Activated CD4-positive, alpha-beta T cell treated with anti-CD3 and anti-CD28 coated beads, Interleukin-2, Interleukin-6, amounts not matched to agents 100 ng/mL and 50 ng/mL, durations not matched to agents 16 hours and 8 hours (primary cell): ENCODE measurements at places on chromosomes 6 and 20.
A peak's percentile ranks its signal among the peaks of the same experiment; 100 is the strongest.

DNA sequence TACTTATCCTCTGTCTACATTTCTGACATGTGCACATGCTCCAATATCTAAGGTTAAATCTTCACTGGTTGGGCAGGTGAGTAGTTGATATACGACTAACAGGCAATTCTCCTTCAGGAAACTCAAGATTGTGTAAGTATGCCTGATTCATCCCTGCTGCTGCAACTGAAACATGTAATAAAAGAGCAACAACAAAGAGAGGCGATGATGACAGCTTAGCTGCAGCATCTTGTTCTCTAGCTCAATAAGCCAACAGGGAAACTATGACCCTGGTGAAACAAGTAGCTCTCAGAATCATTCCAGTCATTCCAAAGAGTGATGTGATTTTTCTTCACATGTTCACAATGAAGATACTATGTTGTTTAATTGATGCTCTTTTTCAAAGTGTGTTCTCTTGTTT is 74.4 kb downstream of the ELOVL4 start:
- no peak for DNase-seq

DNA sequence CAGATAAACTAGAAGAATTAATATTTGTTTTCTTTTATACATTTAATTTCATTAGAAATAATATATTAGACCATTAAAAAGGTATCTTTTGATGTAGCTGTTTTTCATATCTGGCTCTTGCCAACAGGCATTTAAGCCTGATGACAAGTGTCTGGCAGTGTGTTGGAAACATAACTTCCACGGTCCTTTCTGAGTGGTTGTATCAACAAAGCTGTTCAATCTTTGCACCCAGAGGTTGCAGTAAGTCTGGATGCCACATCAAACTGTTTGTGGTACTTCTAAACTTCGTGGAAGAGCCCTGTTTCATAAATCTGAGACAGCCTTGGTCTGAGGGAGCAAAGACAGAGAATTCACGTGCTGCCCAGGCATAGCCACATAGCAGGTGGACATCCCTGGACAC is 197.4 kb downstream of the TRDN start:
- no peak for DNase-seq

DNA sequence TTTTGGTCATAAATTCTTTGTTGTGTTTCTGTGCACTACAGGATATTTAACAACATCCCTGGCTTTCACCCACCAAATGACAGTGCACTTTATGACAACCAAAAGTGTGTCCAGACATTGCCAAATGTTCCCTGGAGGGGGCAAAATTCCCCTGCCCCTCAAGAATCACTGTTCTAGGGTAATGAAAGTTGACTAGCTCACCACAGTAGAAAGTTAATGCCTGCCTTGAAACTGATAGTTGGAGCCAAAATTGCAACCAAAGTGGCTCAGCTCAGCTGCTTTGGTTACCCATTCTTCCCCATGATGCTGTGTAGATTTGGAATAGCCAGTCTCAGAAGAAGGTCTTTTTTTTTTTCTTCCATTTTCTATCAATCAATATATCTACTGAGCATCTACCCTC is 150.6 kb downstream of the RALGAPA2 start:
- DNase-seq, result no peak

- no peak for DNase-seq
Observed at GRCh38 chr6:148611213-148611612, 135.6 kb upstream of the UST start.

DNA sequence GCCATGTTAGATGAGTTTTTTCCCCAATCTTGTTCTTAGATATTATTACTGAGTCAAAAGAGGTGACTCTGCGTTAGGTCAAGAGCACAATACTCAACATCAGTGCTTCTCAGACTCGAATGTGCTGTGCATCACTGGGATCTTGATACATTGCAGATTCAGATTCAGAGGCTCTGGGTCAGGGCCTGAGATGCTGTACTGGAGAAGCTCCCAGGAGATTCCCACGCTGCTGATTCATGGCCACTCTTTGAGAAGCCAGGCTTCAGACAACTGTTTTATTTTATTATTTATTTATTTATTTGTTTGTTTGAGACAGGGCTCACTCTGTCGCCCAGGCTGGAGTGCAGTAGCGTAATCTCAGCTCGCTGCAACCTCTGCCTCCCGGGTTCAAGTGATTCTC is 41.4 kb upstream of the ARID1B start:
- DNase-seq, result no peak

DNA sequence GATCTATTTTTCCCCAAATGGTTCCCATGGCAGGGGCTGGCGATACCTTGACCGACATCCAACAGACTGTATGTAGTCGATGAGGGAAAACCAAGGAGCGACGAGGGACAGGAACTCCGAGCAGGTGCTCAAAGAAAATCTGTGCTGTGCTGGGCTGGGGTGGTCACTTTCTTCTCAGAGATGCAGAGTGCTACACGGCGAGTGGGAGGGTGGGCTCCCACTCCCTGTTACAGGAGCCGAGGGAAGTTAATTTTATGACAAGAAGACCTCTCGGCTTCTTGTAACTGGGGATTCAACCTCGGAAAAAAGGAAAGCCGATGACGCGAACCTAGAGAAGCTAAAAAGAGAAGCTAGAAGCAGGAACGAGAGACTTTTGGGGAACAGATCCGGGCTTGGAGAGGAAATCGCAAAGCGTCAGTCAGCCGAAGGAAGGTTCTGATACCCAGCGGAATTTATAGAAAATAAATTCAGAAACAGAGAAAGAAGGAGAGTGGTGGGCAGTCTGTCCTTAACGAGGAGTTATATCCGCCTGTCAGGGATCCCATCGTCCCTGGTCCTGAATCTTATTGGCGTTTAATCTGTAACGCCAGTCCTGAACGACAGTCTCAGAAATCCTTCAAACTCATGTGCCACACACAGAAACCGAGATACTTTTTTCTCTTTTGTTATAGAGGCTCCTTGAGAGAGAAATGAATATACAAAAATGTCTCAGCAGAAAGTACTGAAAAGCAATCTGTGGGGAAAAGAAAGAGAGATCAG is 84.6 kb upstream of the ZNF322 start:
- DNase-seq, result no peak

DNA sequence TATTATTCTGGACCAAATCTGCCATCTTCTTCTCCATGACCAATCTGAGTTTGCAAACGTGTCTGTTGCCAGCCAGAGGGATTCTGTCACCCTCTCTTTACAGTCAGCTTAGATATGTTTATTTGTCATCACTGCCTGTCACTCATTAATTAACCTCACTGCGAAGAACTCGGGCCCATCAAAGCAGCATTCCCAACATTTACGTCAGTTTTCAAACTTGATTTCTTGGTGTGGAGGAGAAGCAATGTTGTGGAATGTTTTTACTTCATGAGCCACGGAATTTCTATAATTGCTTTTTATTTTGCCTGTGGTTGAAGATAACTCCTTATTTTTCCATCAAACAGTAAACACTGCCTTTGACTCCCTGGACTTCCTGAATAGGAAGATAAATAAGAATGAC is 91.8 kb upstream of the CNKSR3 start:
- DNase-seq, result no peak

DNA sequence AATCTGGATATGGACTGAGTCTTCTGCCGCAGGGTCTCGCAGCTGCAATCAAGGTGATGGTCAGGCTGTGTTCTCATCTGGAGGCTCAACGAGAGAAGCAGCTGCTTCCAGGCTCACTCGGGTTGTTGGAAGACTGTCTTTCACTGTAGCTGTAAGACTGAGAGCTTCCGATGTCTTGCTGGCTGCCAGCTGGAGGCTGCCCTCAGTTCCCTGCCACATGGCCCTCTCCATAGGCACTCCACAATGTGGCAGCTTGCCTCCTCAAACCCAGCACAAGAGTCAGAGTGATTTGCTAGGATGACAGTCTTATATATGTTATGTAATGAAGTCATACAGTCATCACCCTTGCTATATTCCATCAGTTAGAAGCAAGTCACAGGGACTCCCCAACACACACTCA is 290.5 kb upstream of the CDYL start:
- DNase-seq, result no peak

DNA sequence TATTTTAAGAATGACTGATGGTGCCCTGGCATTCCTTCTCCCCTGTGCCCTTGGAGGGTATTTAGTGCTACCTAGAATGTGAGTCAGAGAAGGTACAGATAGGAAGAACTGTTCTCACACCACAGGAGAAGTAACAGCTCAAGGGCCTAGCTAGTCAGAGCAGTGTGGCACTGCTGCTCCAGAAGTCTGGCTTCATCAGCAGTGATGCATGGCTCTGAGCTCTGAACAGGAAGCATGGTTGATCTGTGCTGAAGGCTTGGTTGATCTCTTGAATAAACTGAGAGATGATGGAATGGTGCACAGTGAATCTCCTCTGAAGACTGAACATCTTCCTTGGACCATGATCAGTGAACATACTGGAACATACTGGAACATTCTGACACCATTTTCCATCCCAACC is 425.3 kb upstream of the SLC35B3 start:
- DNase-seq, result no peak

DNA sequence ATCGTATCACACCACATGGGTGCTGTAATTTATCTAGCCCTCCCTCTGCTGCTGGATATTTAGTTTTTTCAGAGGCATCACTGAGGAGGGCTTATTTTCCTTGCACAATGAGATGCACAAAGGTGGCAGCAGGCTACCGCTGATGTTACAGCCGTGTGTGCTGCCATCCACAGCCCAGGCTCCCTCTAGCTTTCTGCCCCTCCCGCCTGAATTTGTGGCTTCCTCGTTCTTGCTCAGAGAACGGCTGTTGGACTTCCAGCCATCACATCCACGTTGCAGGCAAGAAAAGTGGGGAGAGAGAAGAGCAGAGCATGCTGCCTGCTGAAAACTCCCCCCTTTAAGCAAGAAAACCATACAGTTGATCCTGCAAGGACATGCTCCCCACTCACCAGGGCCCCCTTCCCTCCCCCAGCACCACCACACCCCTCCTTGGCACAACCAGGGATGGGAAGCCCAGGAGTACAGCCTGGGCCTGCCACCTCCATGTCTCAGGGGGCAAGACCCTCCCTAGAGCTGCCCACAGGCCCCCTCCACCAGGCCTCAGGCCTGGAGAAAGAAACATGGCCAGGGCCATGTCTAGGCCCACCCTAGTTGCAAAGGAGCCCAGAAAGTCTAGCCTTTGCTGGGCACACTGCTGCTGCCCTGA is 102.6 kb downstream of the MRPL14 start:
- DNase-seq, result no peak

GRCh38 chr20:63009988-63010769 is 3.4 kb upstream of the BHLHE23 start:
- DNase-seq, result peak; percentile 74

- DNase-seq, result no peak
Observed at GRCh38 chr6:145903356-145904102, 60.6 kb downstream of the SHPRH start.

GRCh38 chr6:157110607-157111006 is 212.7 kb downstream of the TMEM242 start:
- DNase-seq, result peak; percentile 11

DNA sequence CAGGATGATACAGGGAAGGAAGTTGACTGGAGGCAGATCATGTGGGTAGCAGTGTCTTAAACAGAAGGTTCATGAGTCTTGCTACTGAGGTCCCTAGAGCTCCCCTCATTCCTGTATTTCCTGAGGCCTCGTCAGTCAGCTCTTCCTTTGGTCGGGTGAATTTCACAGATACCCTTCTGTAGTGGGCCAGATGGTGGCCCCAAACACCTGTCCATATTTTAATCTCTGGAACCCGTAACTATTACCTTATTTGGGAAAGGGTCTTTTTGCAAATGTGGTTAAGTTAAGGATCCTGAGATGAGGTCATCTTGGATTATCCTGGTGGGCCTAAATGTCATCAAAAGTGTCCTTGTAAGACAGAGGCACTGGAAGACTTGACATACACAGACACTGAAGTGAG is 9.6 kb downstream of the KCNS1 start:
- DNase-seq, result no peak

DNA sequence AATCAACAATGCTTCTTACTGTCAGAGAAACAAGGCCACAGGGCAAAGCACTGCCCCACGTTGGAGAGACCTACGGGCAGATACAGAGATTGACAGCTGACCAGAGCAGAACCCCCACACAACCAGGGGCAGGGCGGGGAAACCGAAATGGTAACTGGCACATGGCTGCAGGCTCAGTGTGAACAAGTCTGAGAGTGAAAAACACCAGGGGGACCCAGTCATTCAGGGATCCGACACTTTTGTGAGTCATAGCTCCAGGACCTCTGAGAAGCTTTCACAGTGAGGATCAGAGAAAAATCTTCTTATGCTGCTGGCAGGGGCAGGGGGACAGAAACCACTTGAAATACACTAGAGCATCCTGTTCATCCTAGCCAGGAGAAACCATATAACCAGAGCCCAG is 254.2 kb downstream of the C6orf118 start:
- DNase-seq, result peak; percentile 15

DNA sequence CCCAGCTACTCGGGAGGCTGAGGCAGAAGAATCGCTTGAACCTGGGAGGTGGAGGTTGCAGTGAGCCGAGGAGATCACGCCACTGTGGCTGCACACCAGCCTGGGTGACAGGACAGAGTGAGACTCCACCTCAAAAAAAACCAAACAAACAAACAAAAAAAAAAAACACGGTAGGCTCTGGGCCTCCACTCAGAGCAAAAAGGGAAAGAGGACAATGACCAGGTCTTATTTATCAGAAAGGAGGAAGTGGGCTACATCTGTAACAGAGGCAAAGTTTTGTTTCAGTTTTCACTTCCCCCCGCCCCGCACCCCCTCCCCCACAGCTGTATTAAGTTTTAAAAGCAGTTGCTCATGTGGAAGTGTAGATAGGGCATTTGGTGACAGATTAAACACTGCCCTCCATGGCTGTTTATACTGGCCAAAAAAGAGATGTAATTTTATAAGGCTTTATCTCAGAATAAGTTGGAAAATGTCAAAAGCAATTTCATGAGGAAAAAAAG is 114.6 kb downstream of the RCAN2 start:
- no peak for DNase-seq

GRCh38 chr6:157063176-157063905 is 260.0 kb downstream of the TMEM242 start:
- DNase-seq, result no peak

DNA sequence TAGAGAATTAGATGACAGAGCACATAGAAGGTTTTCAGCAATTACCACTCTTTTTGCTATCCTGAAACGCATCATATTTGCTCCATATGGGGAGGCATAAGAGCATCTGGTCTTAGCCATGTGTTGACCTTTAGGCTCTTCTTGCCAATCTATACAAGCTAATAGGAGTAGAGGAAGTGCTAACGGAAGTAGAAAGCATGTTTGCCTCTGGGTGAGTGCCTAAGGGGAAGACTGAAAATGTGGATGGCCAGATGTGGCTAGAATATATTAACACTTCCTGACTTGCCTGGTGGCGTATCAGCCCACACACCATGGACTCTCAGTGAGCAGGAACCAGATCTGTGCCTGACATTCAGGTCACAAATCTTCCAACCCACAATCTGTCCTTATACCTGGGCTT is 136.3 kb downstream of the LRRC1 start:
- no peak for DNase-seq

DNA sequence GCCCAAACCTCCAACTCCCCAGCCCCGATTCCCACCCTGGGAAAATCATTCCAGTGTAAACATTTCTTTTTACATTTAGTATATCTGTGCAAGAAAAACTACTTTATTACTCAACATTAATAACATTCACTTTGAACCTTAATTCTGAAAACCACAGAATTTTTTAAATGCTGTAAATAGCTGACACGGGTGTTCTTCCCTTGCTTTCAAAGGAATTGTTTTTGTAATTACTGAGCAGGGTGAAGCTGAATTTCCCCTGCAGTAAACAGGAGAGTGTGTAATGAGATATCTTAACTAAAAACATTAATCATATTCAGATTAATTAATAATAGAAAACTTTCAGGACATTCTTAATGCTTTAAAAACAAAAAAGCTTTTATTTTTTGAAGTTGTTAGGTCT is 99.3 kb upstream of the CITED2 start:
- no peak for DNase-seq
